ENCODE measurements at places on chromosomes 4 and X.

- DNase-seq, result no peak
Observed at GRCh38 chr4:1958276-1959103, 50.3 kb downstream of the NELFA start.

DNA sequence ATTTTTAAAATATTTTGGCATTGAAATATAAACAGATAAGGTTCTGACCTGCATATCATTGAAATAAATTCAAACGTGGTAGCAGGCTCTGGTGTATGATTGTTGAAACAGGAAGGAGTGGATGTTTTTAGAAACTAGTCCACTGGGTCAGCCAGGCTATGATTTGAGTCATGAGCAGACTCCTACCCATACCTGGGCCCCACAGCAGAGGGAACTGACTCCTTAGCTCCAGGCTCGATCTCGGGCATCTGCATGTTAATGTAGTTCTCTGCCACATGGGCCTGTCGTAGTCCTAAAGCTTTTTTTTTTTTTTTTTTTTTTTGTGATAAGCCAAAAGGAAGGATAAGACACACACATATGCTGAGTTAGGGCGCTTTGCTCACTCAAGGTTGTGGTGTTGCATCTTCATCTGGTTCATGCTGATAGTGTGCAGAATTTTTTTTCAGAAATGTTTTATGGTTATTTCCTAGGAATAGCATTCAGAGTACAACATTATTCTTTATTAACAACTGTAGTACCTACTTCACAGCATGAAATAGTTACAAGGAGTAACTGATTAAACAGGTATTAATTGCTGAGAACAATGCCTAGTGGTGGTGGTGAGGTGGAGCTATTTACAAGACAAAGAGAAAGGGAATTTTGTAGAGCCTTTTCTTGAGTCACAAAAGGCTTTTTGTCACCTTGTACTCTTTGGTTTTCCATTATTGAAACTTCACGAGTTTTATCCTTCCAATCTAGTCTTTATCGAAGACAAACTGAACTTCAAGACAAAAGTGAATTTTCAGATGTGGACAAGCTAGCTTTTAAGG is 27.3 kb downstream of the OFD1 start:
- no peak for DNase-seq

DNA sequence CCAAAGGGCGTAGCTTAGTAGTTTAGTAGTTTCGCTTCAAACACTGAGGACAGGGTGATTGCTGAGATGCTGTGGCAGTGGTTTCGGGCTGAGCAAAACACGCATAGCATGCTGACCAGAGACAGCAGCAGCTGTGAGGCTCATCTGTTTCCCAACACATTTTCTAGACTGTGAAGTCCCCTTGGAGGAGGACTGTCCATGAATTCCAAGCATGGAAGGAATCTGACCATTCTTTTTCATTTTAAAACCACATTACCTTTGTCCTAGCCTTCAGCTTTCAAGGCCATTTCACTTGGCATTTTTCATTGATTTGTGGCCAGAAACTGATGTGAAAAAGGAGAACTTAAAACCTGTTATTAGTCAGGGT is 240.9 kb downstream of the PALLD start:
- no peak for DNase-seq

DNA sequence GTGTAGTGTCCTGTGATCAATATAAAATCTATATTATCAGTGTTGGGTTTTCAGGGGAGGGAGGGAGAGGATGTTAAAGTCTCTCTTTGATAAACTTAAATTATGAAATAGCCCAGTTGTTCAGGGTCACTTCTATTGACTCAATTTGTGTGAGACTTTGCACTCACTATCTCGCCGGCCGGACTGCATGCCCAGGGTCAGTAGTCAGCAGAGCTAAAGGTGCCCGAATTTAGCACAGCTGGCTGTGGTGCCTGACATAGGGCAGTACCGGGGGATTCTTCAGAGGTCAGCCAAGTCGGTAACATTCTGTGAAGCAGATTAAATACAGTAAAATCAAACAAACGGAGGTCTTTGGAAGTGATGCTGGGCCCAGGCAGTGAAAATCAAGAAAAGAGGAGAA is 19.2 kb downstream of the GABRQ start:
- DNase-seq, result no peak

DNA sequence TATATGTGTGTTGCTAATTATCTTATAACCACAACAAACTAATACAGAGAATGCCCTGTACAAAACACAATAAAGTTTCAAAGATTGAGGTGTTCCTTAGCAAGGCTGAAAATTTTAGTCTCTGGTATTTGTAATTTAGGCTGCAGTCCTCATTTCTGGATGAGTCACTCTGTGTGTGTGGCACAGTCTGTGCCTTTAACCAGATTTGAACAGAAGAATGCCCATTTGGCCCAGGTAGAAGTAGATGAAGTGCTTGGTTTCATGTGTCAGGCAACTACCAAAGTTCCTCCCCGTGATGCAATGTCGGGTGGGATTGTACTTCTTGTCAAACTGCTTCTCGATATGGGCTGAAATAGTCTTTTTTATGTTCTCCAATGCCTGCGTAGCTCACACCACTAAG is 91.6 kb upstream of the H2AZ1 start:
- no peak for DNase-seq

DNA sequence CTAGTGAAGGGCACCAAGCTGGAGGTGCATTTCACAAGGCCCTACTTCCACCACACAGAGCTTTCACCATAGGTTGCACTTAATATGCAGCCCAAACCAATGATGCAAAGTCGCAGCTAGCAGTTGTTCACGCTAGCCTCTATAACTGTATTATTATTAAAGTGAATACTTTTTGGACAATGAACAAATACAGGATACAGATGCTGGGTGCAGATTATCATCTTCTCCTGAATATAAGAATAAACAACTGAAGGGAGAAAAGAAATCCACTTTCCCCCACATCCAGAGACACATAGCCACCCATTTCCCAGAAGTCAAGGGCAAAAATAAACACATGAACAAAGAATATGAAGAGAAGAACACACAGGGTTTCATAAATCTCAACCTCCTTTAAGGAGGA is 107.2 kb downstream of the PRDM5 start:
- DNase-seq, result no peak

DNA sequence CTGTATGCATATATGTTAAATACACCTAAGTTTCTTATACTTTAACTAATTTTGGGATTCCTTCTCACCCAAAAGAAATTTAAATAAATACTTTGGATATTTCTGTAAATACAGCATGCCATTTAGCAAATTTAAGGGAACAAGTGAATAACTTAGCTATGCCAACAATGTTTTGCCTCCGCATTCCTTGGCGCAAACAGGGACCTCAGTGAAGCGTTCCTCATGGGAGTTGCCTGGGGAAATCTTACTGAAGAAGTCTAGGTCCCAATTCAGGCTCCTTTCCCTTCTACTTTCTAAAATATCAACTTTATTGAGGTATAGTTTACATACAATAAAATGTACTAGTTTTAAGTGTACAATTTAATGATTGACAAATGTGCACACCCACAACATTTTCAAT is 25.0 kb downstream of the COL4A5 start:
- no peak for DNase-seq

GRCh38 chr4:170420255-170420693 is 330.5 kb upstream of the AADAT start:
- no peak for DNase-seq

DNA sequence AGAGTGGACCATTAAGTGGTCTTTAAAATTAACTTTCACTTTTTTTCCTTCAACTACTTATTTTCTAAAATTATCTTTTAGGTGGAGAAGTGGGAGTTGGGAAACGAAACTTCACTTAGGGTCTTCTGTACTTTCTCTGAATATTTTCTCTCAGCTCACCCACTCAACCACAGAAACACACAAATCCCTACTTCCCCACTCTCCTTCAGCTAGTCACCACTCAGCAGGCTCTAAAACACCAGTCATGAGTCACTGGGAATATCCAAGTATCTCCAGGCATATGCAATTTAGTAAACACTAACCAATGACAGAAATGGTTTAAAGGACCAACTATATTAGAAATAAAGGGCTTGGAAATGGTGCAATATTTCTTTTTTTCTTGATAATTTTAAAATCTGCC is 153.0 kb upstream of the RPS6KA6 start:
- no peak for DNase-seq

DNA sequence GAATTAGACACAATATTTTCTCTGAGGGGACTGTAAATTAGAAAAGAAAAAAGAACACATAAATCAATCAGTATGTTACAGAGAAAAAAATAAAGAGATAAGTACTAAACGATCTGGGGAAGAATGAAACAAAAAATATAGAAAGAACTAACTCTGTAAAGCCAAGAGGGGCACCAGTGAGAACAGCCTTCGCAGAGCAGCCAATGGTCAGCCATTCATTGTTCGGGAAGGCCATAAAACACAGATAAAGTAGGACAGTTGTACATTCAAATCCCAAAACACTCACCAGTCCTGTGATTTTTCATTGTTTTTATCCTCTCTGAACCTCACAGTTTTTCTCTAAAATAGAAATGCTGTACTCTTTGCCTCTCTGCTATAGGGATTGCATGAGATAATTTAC is 127.9 kb downstream of the NEK1 start:
- DNase-seq, result no peak

- DNase-seq, result no peak
Observed at GRCh38 chr4:85107553-85107952, 141.1 kb upstream of the WDFY3 start.

DNA sequence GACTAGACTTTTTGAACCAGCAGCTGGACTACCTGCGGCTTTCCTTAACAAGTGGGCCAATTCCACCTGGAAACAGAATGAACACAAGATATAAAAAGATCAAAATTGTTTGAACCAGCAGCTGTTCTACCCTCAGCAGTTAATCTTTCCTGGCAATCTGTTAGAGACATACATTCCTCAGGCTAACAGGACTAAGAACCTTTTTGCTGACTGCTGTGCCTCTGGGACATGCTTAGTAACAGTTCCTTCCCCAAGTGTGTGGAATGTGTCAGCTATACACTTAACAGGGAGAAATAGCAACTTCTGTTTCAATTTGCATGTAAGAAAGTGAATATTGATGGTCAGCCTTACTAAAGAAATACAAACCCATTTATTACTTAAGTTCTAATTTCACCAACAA is 554.4 kb downstream of the ARAP2 start:
- no peak for DNase-seq

DNA sequence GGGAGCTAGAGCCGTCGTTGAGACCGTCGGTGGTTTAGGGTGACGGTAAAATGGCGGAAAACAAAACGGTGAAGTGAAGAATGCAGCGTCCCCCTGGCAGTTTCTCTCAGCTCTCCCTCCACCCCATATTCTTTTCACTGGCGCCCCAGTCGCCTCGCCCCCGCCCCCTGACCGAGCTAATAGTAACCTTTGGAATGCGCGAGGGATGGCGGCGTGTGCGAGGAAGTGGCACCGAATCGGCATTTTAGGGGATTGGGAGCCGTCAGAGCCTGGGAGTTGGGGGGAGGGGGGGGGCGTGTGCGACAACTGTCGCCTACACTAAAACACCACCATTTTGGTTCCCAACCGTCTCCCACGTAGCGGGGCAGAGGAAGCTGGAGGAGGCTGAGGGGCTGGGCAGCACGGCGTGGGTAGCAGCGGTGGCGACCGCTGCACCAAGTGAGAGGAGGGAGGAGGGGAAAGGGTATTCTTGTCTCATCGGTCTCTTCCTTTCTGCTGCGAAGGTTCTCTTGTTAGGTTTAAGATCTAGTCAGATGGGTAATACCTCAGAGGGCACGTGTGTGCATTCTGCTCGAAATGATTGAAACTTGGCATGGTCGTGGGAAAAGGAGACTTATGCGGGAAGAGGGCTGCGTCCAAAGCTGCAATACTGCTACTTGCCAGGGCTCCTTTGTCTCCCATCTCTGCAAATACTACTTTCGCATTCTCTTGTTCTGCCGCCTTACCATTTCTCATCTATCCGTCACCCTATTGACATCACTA is 840 bp downstream of the ZNF711 start:
- no peak for DNase-seq

GRCh38 chrX:38273453-38273852 is 52.8 kb upstream of the SRPX start:
- no peak for DNase-seq

- DNase-seq, result no peak
Observed at GRCh38 chr4:168502861-168503260, 6.0 kb downstream of the PALLD start.

GRCh38 chr4:7524064-7524682 is 89.4 kb upstream of the PSAPL1 start:
- DNase-seq, result no peak

DNA sequence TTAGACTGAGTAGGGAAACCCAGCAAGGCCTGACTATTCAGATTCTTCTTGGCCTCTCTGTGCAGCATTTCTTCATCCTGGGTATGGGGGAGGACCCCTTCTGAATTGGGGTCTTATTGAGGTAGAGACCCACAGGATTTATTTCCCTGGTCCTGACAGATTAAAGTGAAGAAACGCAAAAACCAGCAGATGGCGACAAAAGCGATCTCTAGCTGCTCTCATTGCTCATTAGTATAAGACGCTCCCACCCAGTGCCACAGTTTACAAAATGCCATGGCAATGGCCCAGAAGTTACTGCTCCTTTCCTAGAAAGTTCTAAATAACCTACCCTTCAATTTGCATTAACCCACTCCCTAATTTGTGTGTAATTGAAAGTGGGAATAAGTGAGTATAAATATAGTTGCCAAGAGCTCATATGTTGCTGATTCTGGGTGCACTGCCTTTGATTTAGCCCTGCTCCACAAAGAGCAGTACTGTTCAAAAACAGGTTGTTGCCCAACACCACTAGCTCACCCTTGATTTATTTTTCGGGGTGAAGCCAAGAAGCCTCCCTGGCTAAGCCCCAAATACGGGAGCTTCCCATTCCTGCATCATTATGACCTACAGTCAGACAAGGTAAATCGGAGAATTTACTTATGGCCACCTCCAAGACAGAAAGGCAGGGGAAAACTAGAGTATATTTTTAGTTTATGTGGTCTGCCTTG is 3.7 kb upstream of the BEX4 start:
- DNase-seq, result no peak

DNA sequence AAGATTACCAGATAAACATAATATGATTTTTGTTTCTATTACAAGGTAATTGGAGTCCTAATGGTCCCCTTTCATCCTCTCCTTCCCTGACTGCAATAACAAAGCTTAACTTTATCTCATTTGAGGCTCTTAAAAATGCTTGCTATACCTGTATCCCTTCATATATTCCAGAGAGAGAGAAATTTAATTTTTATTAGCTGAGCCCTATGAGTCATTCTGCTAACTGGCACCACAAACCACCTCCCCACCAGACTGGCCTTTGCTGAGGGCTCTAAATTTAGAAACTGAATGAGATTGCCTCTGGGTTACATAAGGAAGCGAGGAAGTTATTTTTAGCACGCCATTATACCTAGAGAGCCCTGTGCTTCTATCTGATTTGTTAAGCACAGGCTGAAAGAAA is 27.4 kb downstream of the CBLL2 start:
- peak; percentile 60 for DNase-seq

GRCh38 chr4:119284876-119285780 is 36.8 kb downstream of the FABP2 start:
- no peak for DNase-seq

DNA sequence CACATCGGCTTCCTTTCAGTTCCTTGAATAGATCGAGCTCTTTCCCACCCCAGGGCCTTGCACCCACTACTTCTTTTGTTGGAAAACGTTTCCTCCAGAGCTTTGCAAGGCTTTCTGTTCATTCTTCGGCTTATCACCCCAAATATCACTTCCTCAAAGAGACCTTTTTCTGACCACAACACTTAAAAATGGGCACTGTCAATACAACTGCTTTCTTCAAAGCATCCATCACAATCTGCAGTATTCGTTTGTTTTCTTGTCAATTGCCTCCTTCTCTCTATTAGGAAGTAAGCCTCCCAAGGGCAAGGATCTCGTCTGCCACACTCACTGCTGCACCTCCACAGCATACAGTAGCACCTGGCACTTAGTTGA is 17.7 kb upstream of the CENPU start:
- DNase-seq, result no peak

- DNase-seq, result no peak
Observed at GRCh38 chrX:7711167-7711566, 131.8 kb upstream of the VCX start.

GRCh38 chrX:148713981-148714380 is 213.6 kb downstream of the AFF2 start:
- DNase-seq, result no peak
